ENCODE measurements at places on chromosomes 5 and 9.

GRCh38 chr5:72356361-72356760 lies 36.2 kb downstream of the PTCD2 start:
- no peak for DNase-seq

DNA sequence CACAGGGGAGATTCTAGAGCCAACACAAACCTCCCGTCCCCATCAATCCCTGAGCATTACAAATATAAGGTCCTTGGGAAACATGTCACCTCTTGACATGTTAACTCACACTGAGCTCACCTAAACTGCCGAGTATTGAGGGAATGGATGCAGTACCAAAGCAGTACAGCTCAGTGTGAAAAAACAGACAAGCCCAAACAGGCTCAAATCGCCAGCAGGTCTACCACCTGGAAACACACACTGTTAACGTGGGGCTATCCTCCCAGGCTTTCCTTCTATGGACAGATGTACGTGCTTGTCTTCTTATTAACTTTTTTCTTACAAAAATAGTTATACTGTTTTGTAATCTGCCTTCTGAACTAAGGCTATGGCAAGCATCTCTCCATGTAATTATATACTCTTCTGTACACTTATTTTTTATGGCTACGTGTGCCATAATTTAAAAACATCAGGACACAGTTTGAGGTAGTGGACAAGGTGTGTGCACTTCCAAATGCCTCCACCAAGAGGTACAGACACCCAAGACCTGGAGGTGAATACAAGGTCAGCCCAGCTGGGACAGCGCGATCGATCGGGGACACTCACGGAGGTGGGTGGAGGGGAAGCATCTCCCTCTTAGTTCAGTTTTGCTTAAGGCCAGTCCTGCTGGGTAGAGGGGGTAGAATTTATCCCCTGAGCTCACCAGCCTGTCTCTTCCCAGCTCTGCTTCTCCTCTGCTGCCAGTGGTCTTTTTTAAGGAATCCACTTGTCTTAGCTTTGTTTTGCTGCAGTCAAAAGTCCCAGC lies 76.5 kb downstream of the DAP start:
- no peak for DNase-seq

GRCh38 chr9:3924145-3924544 lies 375.7 kb downstream of the GLIS3 start:
- DNase-seq, result no peak

DNA sequence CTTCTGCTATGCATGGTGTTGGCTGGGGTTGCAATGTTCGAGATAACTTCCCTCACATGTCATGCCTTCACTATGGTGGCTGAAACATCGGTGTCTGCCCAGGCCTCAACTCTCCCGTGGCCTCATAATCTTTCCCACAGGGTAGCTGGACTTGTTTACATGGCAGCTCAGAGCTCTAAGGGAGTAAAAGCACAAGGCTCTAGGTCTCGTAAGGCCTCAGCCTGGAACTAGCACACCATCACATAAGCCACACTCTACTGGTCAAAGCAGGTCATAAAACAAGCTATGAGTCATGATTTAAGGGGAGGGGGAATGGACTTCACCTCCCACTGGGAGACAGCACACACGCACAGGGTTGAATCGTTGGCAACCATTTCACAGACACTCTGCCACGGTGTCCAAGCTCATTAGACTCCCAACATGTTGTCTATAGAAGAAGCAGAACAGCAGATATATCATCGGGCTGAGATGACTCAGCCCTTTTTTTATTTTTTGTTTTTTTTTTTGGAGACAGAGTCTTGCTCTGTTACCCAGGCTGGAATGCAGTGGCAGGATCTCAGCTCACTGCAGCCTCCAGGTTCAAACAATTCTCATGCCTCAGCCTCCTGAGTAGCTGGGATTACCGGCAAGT lies 66.8 kb upstream of the IL17B start:
- no peak for DNase-seq

DNA sequence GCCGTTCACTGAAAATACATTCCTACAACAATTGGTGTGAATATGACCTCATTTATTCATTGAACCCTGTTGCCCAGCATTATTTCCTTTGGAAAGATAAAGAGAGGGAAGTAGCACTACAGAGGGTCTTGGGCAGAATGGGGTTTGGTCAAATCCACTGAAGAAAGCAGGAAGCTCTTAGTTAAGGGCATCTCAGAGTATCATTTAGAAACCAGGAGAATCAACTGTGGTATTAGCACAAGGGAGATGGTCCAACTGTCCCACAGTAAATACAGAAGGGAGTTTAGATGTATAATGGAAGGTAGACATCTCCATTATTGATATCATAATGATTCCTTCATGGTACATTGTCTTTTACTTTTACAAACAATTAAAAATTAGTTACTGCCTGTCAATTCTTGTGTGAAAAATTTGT lies 47.1 kb downstream of the LIX1 start:
- DNase-seq, result no peak

Data from stimulated activated CD4-positive, alpha-beta T cell treated with anti-CD3 and anti-CD28 coated beads, Interleukin-4, amount 100 ng/mL, for 4 hours (primary cell).